ENCODE measurements at places on chromosomes 4 and X. TPM values are rescaled to one million over a fixed set of nuclear protein-coding genes. Genes with fewer than 3 reads are reported as not detected.

DNA sequence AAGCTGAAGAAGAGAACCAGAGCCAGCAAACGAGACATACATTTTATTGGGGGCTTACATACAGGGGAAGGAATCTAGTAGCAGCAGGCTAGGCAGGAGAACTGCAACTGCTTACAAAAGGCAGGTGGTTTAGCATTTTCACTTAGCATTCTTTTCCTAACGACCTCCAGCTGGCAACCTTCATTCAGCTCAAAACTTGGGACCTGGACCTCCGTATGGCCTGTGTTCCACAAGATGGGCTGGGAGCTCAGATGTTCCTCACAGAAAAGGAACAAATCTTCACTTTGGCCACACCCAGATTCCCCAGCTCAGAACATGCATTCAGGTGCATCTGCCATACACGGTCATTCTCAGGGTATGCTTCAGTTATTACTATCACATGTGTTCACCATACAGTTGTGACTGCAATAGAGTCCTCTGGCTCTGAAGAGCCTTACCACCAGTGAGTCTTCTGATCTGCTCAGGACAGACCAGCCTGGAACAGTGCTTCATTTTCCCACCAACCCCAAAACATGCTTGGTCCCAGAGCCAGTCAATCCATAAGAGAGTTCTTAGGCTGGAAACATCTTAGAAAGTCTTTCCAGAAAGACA, 29.6 kb upstream of the AP1AR start:
- no peak for DNase-seq

GRCh38 chr4:3681191-3681590, 85.0 kb upstream of the ADRA2C start:
- DNase-seq: no peak

DNA sequence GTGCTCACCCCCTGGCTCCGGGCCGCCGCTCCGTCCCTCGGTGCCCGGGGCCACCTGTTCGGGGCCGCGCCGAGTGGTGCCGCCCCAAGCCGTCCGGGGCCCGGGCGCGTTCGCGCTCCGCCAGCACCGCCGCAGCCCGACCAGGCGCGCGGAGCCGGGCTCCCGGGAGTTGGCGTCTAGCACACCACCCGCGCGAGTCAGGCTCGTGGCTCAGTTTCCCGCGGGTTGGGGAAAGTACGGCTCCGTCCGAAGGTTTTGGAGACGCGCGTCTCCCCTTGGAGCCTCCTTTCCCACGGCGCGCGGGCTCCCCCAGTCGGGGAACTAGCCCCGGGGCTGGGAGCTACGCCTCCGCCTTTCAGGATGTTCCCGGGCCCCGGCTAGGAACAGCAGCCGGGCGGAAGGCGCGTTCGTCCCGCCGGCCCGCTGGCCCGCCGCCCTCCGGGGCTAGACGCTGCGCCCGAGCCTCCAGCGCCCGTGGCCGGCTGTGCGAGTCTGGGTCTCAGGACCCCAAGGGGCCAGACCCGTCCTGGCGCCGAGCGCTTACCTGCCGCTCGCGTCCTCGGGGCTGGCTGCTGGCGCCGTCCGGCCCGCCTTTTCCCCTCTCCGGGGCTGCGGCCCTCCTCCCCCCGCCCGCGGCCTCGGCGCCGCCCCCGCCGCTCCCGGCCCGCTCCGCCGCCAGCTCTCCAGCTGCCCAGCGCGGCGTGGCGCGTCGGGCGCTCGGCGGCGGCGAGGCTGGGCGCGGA, at the start of gene ADGRG2:
TSS of gene ADGRG2 (minus strand) at position 571 of the 743 bp plus-strand sequence. CDS start 53,634 bp downstream, outside the sequence.
- DNase-seq: no peak

MMGT1 gene
- total RNA-seq: 17.4 TPM

C4orf54 gene
- total RNA-seq: not detected

BANK1 gene
- total RNA-seq: 0.23 TPM

Data from activated CD8-positive, alpha-beta memory T cell treated with anti-CD3 and anti-CD28 coated beads, Interleukin-2, amount 10 ng/mL, durations not matched to agents 7 days and 5 days (primary cell).